GM18507 (cell line): ENCODE measurements at places on chromosomes 3 and 15.

GRCh38 chr3:138033202-138033691, 23.3 kb downstream of the CLDN18 start:
- DNase-seq = no peak

GRCh38 chr15:74464216-74464615, 3.3 kb upstream of the UBL7 start:
- DNase-seq = no peak

- no peak for DNase-seq
Observed at GRCh38 chr3:141178026-141178425, 53.6 kb upstream of the PXYLP1 start.

DNA sequence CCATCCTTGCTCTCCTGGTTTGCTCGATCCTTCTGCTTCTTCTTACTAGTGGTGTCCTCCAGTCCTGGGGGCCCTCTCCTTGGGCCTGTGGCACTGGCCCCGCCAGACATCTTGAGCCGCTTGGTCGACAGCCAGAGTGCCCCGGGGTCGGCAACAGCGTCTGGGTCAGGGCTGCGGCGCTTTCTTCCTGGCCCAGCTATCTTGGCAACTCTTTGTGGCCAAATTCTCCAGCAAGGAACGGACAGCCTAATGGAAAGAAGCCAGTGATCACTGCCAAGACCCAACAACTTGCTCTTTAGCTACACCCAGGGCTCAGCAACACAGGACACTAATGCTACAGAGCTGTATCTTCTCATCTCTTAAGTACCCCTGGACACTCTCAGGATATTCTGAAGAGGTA, 1.6 kb downstream of the USP19 start:
- DNase-seq = no peak

- no peak for DNase-seq
Observed at GRCh38 chr3:148707601-148708380, 10.1 kb downstream of the AGTR1 start.

- no peak for DNase-seq
Observed at GRCh38 chr15:82231233-82231632, 31.3 kb downstream of the EFL1 start.

- DNase-seq = no peak
Observed at GRCh38 chr3:1447452-1447851, 354.6 kb downstream of the CNTN6 start.

- DNase-seq = no peak
Observed at GRCh38 chr3:170454509-170454908, 35.8 kb downstream of the CLDN11 start.

GRCh38 chr15:92049290-92049989, 195.9 kb downstream of the SLCO3A1 start:
- DNase-seq = no peak

GRCh38 chr3:149534671-149535332, 60.3 kb downstream of the TM4SF4 start:
- DNase-seq = no peak

- no peak for DNase-seq
Observed at GRCh38 chr15:53512029-53512428, 247.4 kb downstream of the WDR72 start.

DNA sequence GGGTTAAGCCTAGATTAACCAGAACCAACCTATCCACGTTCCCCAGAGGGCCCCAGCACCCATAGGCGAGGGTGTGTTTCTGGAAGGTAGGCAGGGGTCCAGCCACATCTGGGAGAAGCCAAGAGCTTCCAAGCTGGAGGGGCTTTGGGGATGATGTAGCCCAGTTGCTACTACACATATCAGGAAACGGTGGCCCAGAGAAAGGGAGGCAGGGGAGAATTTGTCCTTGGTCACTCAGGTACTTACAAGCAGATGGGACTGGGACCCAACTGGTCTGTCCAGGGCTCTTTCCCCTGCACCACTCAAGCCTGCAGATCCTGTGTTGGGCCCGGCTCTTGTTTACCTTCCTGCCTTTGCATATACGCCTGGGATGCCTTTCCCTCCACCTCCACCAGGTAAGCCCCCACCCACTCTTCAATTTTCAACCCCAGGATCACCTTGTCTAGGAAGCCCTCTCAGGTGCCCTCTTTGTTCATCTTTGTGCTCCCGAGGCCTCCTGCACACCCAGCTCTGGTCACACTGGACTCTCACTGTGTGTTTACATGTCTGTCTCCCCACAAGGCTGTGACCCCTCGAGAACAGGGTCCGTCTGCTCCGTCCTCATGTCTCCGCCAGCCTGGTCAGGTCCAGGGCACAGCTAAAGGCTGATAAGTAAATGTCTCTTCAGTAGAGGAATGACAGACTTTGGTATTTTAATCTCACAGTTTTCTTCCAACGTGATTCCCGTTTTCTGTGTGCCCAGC, 204.4 kb upstream of the LINGO1 start:
- no peak for DNase-seq

GRCh38 chr3:25056036-25056755, 371.9 kb upstream of the RARB start:
- DNase-seq = no peak

GRCh38 chr3:58654466-58654865, 12.1 kb downstream of the FAM3D start:
- no peak for DNase-seq

DNA sequence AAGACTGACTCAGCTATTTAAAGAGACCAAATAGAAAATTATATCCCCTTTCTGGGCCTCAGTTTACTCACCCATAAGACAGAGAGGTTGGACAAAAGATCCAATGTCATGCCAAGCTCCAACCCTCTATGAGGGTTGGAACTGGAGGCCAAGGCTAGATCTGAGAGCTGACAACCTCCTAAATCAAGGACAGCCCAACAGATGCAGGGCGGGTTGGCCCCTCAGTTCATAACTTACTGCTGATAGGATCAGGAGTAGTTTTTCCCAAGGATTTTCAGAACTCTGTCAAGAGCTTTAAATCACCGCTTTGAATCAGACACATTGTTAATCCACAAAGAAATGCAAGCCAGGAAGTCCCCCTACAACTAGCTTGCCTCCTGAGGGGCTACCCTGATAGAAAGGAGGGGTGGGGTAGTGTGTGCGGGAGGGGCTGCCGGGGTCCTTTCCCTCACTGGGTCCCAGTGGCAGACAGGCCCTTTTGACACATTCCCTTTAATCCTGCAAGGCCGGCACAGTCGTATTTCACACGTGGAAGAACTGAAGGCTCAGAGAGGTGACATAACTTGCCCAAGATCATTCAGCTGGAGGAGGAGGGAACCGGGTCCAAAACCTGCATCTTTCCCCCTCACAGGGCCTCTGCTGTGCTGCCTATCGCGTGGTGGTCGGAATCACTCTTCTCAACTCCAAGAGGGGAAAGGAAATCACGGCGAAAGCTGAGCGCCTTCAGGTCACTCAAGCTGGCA, 21.4 kb downstream of the BMF start:
- DNase-seq = no peak

DNA sequence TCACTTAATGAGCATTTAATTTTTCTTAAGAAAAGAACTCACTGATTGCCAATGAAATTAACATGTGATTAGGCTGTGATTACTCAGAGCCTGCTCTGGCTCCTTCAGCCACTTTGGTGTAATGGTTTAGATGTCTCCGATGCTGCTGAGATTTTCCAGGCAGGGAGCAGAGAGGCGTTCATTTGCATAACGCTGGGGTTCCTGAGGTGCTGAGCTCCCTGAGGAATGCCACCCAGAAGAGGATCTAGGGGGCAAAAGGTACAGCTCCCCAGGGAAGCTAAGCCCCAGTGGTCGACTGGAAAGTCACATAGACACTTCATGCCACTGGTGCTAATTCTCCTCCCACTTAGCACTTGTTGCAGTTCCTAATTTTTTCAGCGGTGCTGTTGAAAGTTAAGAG, 119.5 kb downstream of the USP13 start:
- DNase-seq = no peak

GRCh38 chr3:5051772-5052171, 70.3 kb upstream of the ARL8B start:
- DNase-seq = no peak

- DNase-seq = no peak
Observed at GRCh38 chr3:192009903-192010302, 548.9 kb downstream of the PYDC2 start.

- no peak for DNase-seq
Observed at GRCh38 chr3:16355828-16356227, 90.8 kb downstream of the OXNAD1 start.

DNA sequence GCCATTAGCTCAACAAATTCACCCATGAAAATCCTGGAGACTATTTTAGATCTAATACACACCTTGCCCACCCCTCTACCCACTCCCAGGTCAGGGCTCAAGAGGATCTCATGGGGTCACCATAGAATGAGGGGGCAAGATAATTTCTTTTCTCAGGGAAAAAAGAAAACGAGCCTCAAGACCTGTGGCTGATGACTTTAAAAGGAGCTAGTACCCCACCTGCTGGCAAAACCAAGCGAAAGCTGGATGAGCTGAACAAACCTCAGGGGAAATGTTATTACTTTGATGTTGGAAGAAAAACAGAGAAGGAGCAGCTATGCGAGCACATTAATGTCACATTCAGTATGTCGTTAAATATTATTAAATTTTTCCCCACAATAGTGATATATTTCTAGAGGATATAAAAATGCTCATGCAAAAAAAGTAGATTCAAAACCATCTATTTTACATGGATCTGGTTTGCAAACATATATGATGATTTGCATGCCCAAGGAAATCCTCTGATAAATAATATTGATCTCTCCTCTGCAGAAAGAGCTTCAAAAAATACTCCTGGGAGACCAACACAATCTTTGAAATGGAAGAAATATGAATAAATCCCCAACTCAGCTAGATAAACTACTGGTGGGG, 37.7 kb downstream of the PLD1 start:
- peak; percentile 18 for DNase-seq

- no peak for DNase-seq
Observed at GRCh38 chr3:193865339-193865738, 270.6 kb upstream of the HES1 start.

DNA sequence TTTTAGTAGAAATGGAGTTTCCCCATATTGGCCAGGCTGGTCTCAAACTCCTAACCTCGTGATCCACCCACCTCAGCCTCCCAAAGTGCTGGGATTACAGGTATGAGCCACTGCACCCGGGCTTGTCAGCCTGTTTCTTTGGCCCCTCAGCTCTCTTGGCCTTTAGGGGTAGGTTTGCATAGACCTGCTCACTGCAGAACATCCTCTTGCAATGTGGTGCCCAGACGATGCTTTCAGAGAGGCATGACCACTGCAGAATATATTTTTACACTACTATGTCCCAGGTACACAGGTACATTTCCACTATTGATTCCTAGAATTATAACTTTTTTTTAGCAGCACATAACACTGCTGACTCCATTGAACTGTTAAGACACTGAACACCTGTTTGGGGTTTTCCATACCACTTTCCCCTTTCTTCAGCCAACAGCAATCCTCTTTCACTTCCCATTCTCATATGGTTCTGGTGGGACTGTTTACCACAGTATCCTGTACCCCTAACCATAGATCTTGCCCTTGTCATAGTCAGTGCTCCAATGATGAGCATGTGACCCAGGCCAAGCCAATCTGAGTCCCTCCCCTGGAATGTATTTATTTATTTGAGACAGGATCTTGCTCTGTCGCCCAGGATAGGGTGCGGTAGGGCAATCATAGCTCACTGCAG, 21.1 kb downstream of the CCDC32 start:
- DNase-seq = no peak

- DNase-seq = peak; percentile 23
Observed at GRCh38 chr3:46440531-46441294, 24.0 kb downstream of the LTF start.

GRCh38 chr3:71614869-71615268, 31.3 kb upstream of the FOXP1 start:
- DNase-seq = no peak

- DNase-seq = no peak
Observed at GRCh38 chr3:38111696-38112377, 25.1 kb downstream of the ACAA1 start.

DNA sequence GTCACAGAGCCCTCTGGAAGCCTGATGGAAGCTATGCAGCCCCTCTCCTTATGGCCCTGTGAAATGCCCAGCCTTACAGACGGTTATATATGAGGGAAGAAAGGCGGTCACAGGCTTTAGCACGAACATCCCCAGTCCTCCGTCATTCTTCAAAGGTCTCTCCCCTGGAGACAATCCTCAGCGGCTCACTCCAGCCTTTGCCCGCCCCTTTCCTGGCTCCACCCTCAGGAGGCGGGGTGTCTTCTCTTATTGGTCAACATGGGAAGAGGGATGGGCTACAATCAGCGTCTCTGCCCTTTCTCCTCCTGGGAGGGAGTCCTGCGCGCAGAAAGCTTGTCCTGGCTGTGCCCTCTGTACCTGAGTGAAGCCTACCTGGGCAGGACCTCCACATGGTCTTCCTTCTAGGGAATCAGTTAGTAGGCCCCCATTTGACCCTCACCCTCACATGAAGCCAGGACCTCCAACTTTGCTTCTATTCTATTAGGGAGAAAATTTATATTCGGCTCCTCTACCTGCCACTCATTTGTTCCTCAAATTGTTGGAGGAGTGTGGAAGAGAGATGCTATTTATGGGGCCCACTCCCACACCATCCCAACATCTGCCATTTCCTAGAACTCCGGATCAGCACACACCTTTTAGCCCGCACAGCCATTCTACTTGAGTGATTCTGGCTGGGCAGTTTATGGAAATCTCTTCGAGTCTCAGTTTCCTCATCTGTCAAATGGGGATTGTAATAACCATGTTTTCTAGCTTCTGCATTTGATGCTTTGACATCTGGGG, 112.9 kb upstream of the SLC6A11 start:
- DNase-seq = no peak

DNA sequence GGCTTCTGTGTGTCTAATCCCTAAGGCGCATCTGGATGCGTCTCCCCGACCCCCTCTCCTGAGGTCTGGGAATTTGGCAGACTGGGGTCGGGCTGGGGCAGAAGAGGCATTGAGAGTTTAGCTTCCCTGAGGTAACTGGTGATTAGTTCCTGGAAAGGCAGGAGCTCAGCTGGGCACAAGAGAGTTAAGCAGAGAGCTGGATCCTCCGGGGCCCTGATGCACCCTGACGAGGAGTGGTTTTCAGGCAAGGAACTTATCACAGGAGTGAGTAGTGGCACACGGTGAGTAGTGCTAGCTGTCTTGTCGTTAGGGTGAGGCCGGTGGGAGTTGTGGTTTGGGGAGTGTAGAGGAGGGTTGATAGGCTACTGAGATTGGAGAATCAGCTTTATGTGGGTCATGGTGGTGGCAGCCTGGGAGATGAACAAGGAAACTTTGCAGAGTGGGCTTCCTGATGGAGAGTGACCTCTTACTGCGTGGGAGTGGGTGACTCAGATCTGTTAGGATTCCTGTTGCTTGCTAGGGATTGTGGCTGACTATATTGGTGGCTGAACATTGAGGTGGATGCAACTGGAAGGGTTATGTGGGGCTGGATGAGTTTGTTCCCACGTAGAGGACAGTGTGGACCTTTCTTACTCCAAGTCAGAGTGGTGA, 897 bp downstream of the RAD54L2 start:
- no peak for DNase-seq

- DNase-seq = no peak
Observed at GRCh38 chr15:91524534-91524933, 329.0 kb upstream of the SLCO3A1 start.

GRCh38 chr3:152589644-152590043, 245.3 kb upstream of the P2RY1 start:
- DNase-seq = no peak

GRCh38 chr15:29968099-29968894, 114.5 kb upstream of the GOLGA8J start:
- no peak for DNase-seq
